ENCODE measurements at places on chromosomes 7 and 10. TPM values are rescaled to one million over a fixed set of nuclear protein-coding genes. Genes with fewer than 3 reads are reported as not detected.

- no peak overlapping the region for H3K27ac ChIP-seq
- H3K36me3 ChIP-seq: peaks cover 7% of the 10 kb centered on the region
- H3K4me1 ChIP-seq: peaks cover 39% of the 10 kb centered on the region
- H3K4me3 ChIP-seq: no peak overlapping the region
- no peaks in the 10 kb centered on the region for H3K27me3 ChIP-seq
- DNase-seq: no peak
Measured at GRCh38 chr7:100185726-100186125, 8.0 kb downstream of the STAG3 start.

DNA sequence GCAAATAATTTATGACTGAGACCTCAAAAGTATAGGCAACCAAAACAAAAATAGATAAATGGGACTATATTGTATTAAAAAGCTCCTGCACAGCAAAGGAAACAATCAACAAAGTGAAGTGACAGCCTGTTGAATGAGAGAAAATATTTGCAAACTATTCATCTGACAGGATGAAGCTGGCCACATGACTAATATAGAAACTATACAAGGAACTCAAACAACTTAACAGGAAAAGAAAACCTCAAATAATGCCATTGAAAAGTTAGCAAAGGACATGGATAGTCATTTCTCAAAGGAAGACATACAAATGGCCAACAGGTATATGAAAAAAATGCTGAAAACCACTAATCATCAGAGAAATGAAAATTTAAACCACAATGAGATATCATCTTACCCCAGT, 245.1 kb downstream of the STK31 start:
- H3K4me3 ChIP-seq: no peak overlapping the region
- H3K27ac ChIP-seq: no peak overlapping the region
- H3K36me3 ChIP-seq: no peaks in the 10 kb centered on the region
- no peaks in the 10 kb centered on the region for H3K27me3 ChIP-seq

Gene ZNF804B
- not detected for total RNA-seq

- H3K27me3 ChIP-seq: no peaks in the 10 kb centered on the region
- H3K36me3 ChIP-seq: peaks cover 51% of the 10 kb centered on the region
- no peak for DNase-seq
- H3K4me1 ChIP-seq: peaks cover 90% of the 10 kb centered on the region
Measured at GRCh38 chr7:92808006-92808405, 28.4 kb downstream of the CDK6 start.

Gene NCF1
- total RNA-seq: 0.39 TPM

- H3K4me1 ChIP-seq: peaks cover 16% of the 10 kb centered on the region
- no peak overlapping the region for H3K27ac ChIP-seq
- no peak for DNase-seq
- H3K27me3 ChIP-seq: peaks cover 4% of the 10 kb centered on the region
- H3K36me3 ChIP-seq: peaks cover 5% of the 10 kb centered on the region
Measured at GRCh38 chr10:60737242-60737641, 41.0 kb upstream of the CDK1 start.

DNA sequence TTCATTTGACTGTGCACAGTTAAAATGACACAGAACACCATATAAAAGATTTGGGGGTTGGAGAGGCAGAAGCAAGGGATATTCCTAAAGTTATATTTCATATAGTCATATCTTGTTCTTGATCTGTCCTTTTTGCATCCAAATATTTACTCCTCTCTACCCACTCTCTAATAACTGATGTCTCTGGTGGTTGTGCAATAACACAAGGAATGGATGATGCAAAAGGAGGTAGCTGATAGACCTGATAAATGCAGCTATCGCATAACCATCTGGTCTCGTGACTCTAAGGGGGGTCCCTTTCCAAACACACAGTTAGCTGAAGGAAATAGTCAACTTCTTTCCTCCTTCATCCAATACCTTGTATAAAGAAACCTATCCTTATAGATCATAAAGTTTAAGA, 123.1 kb downstream of the POLR1F start:
- H3K36me3 ChIP-seq: no peaks in the 10 kb centered on the region
- H3K27ac ChIP-seq: no peak overlapping the region
- no peak overlapping the region for H3K4me3 ChIP-seq
- no peaks in the 10 kb centered on the region for H3K27me3 ChIP-seq
- H3K4me1 ChIP-seq: no peaks in the 10 kb centered on the region

DNA sequence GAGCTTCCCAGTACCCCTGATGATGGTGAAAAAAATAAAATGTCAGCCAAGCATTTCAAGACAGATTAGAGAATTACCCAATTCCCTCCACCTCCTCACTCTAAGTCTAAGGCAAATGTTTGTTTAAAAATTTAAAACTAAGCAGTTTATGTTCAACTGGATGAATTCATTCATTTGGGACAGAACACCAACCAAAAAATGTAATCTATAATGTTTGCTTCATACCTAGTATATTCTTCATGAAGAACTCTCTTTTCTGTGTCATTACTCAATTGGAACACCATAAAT, 325.7 kb upstream of the BMPER start:
- H3K36me3 ChIP-seq: peaks cover 2% of the 10 kb centered on the region
- H3K4me1 ChIP-seq: no peaks in the 10 kb centered on the region
- H3K27me3 ChIP-seq: no peaks in the 10 kb centered on the region
- DNase-seq: no peak
- H3K4me3 ChIP-seq: no peak overlapping the region

DNA sequence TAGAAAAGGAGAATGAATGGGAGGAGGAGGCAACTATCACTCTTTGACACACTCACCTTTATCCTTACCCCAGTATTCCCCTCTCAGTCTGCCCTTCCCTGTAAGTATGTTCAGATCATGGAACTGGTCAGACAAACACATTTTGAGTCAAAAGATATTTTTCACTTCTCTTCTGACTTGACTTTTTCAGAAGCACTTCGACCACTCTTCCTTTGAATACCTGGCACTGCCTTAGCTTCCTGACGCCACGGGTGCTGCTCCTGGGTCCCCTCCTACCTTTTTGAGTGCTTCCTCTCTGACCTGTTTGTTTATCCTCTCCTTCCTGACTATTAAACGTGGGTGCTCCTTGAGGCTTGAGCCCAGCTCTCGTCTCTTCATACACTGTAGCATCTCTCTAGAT, 19.8 kb upstream of the C10orf67 start:
- peak overlapping the region; percentile 3 for H3K4me3 ChIP-seq
- peaks cover 2% of the 10 kb centered on the region for H3K27me3 ChIP-seq
- H3K27ac ChIP-seq: peak overlapping the region; percentile 93
- no peak for DNase-seq
- peaks cover 8% of the 10 kb centered on the region for H3K36me3 ChIP-seq

DNA sequence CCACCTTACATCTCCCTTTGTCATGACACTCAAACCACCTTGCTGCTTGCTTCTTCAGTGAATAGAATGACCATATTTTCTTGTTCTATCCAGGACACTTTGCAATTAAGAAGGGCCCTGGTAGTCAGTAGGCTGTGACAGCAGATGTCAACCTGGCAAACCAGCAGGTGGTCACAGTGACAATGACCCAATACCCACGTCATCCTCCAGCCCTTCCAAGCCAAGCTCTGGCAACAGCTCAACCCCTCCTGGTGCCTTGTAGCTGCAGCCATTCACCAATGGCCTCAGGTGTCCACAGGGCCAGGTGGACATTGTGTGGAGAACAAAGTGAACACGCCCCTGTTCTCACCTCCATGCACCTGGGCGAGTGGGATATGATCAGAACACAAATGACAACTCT, 87.6 kb upstream of the MACROH2A2 start:
- no peak for DNase-seq
- H3K36me3 ChIP-seq: no peaks in the 10 kb centered on the region
- H3K27ac ChIP-seq: no peak overlapping the region
- H3K27me3 ChIP-seq: peaks cover 8% of the 10 kb centered on the region
- no peak overlapping the region for H3K4me3 ChIP-seq
- no peaks in the 10 kb centered on the region for H3K4me1 ChIP-seq

GRCh38 chr10:97876402-97876801, 26.8 kb downstream of the GOLGA7B start:
- no peak overlapping the region for H3K4me3 ChIP-seq
- DNase-seq: no peak
- no peaks in the 10 kb centered on the region for H3K4me1 ChIP-seq
- H3K27ac ChIP-seq: no peak overlapping the region

Gene SLC16A9
- total RNA-seq: 5.4 TPM

DNA sequence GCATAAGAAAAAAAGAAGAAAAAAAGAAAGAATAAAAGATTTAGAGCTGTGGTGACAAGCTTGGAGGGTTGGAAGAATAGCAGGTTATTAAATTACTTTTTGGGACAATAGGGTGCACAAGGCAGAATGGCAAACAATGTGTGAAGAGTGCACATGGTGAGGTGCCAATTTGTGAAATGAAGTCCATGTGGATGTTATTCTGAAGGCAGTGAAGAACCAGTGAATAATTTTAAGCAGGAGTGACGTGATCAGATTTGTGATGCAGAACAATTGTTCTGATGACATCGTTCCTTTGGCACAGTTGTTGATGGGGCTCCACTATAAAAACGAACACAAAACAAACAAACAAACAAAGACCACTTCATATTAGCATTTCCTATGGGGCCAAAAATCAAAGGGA, 700.3 kb downstream of the NRG3 start:
- no peak overlapping the region for H3K4me3 ChIP-seq
- no peaks in the 10 kb centered on the region for H3K4me1 ChIP-seq
- H3K36me3 ChIP-seq: no peaks in the 10 kb centered on the region
- H3K27me3 ChIP-seq: no peaks in the 10 kb centered on the region
- no peak for DNase-seq

DNA sequence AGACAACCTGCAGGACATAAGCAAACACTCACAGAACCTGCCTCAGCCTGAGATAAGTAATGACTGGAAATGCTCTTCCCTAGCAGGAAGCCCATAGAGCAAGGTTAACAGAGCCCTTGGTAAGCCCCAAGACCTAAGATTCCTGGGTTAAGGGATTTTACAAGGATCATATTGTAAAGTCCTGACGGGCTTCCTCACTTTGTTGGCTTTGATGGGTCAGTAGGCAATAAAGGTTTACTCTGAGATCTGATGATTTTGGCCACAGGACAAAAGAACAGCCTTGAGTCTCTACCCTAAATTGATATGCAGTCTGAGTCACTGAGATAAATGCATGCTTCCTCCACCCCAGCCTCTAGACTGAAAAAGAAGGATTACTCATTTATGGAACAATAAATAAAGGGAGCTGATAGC, 270.8 kb downstream of the HTR7 start:
- DNase-seq: no peak
- H3K4me1 ChIP-seq: no peaks in the 10 kb centered on the region
- H3K27ac ChIP-seq: no peak overlapping the region
- no peaks in the 10 kb centered on the region for H3K27me3 ChIP-seq

Gene AOAH
- 12.3 TPM for total RNA-seq

DNA sequence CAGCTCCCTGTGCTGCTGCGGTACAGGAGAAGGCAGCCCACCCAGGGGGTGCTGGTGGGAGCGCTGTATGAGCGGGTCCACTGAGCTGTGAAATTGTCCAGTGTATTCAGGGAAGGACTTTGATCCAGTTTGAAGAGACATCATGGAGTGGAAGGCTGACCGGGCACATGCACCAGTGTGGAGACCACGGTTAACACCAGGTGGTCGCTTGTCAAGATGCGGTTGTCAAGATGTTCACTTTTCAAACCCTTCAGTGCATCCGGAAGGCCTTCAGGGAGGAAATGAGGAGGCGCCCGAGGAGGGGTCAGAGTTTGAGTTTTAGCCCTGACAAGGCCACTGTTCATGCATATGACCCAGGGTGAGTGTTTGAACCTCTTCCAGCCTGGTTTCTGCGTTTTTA, 6.1 kb downstream of the DOCK1 start:
- DNase-seq: no peak
- no peaks in the 10 kb centered on the region for H3K36me3 ChIP-seq
- H3K27ac ChIP-seq: no peak overlapping the region
- no peaks in the 10 kb centered on the region for H3K4me1 ChIP-seq

Measured in activated T-helper 1 cell treated with anti-CD3 and anti-CD28 coated beads, Interleukin-12 subunit alpha, Interleukin-12 subunit beta, Interleukin-2, Interleukin-4 antibody, amounts not matched to agents 30 ng/mL and 10 ng/mL and 1 ng/mL, durations not matched to agents 14 hours and 24 hours and 36 hours (primary cell).